Anterior cingulate cortex (tissue), 58 donors: ENCODE measurements at places on chromosomes 3 and 15.

GRCh38 chr3:57855281-57855680 is 99.2 kb downstream of the SLMAP start:
- no peak for DNase-seq

GRCh38 chr3:140614001-140614400 is 63.9 kb upstream of the TRIM42 start:
- DNase-seq, result no peak

GRCh38 chr3:51343918-51344687 is 41.0 kb upstream of the MANF start:
- no peak for DNase-seq

DNA sequence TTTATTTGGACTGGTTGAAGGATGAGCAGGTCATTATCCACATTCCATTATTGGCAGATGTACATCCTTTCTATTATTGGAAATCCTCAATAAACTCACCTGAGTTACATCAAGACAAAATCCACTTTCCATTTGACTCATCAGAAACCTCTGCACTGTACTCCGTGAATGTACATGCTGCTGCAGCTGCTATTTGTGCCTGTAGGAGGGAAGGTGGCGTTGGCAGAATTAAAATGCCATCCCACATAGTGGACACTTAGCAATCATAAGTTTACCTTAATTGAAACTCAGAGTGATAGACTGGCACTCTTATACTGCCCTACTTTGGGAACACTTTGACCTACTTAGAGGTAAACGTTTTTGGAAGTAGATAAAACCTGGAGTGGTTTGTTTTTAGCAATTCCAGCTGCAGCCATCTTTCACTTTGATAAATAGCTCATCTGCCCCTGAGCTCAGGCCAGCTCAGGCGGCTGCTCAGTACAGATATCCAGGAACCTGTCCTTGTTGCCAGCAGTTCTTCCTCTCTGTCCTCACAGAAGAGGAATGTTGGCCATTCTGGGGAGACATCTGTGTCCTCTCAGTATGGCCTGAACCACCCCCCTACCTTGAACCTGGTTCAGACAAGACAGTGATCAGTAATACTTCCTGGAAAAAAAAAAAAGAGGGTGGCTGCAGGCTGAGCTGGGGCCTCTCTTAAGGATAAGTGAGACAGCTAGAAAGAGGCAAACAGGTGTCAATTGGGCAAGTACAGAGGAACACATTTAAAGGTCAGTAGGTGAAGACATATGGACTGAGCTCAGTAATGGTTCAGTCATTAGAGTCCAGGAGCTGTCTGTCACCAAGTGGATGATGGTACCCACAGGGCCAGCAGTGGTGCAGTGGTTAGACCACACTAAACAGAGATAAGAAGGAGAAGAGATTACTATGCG is 153.4 kb upstream of the UMPS start:
- no peak for DNase-seq

DNA sequence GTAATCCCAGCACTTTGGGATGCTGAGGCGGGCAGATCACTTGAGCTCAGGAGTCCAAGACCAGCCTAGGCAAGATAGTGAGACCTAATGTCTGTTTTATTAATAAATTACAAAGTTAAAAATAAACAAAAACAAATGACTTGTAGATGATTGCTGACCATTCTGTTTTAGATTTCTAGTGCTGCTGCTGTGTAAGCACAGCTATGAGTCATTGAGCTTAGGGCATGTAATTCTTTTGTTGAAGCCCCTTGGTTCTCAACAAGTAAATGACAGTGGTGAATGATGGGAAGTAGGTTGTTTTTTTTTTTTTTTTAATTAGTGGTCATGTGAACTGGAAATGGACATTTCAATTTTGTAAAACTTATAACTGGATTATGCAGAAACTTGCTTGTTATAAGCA is 63.3 kb downstream of the LEO1 start:
- DNase-seq, result no peak

DNA sequence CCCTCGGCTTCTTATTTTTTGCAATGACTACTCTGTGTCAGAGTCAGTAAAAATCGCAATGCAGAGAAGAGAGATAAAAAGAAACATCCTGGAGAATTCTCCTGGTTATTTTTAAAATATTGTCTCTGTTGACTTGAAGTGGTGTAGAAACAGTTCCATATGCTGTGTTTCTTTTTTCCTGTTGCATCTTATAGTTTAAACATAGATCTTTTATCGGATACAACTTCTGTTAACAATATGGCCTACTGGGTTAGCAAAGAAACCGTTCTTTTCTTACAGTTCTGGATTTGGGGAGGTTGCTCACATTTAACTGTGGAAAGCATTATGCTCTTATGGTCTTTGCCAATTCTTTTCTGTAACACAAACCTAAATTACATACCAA is 769.1 kb upstream of the CFAP20DC start:
- no peak for DNase-seq

DNA sequence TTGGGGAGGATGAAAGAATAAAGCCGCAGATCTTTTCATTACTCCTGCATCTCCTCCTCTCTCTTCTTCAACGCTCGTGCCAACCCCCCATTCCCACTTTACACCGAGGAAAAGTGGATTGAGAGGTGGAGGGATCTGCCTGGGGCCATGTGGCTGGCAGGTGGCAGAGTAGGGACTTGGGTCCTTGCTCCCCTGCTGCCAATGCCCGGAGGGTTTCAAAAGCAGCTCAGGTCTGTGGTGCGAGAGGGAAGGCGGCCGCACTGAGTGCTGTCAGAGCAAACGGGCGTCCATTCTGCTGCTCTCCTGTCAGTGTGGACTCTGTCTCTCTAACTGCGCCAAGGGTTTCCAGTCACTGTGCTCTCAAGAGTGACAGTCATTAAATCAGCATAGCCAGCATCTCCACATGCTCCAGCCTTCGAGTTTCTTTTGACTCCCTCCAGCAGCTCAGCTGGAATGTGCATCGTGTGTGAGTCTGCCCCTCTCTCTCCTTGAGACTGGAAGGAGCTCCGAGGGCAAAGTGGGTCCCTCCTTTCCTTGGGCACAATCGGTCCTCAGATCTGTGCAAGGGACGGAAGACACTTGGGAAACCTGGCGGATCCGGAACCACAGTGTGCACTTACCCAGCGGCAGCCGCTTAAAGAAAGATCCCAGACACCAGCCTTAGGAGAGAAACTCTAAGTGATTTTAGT is 68.6 kb downstream of the VGLL4 start:
- no peak for DNase-seq

DNA sequence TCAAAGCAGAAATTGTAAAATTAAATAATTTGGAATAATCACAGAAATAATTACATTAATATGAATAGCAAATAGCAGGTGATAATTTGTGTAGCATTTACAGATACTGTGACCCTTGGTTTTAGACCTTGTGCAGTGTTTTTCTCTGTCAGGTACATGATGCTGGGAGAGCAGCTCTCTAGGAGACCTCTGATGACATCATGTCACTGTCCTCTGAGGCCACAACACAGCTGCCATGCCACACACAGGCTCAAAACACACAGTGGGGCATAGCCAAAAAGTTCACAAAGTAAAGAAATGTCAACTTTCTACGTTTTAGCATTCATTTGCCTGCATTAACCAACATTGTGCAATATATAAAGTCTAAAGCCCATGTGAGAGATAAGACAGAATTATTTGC is 71.8 kb upstream of the ZBTB20 start:
- no peak for DNase-seq

GRCh38 chr3:122063908-122064307 is 8.7 kb downstream of the CD86 start:
- no peak for DNase-seq

DNA sequence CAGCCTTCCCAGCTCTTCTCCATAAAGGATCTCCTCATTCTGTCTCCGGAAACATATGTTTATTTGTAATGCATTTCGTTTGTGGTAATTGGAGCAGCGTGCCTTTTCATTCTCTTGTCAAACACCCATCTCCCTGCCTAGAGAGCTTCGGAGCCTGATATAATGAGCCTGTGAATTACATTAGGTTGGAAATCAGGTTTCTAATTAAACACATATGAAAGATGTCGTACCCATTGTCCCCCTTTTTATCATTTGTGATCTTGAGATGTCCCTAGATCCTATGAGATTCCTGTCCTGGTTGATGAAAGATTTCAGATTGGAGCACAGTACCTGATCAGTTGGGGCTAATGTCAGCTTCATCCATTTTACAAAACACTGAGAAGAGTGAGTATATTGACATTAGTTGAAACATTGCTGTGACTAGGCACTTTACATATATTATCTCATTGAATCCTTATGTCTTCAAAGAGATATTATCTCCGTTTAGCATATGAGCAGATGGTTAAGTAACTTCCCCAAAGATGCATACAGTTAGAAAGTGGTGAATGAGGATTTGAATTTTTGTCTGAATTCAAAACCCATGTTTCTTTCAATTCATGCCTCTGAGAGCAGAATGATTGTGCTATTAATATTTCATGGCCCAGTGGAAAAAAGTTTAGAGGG is 23.1 kb downstream of the SYN2 start:
- DNase-seq, result no peak

DNA sequence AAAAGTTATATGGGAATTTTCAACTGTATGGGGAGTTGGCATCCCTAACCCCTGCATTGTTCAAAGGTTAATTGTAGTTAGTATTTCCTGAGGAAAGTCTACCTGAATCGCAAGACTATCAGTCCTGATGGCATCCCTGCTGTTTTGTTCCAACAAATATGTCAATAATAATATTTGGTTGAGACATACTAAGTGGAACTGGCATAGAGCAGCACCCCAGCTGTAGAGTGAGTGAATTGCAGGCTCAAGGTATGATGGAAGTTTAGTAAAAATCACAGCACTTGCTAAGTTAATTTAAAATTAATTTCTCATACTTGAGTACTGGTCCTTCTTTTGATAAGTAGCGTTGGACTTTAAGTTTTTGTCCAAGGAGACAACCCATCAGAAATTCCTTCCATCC is 18.0 kb upstream of the COMMD2 start:
- DNase-seq, result no peak

GRCh38 chr15:65926899-65927298 is 57.6 kb downstream of the RAB11A start:
- no peak for DNase-seq

DNA sequence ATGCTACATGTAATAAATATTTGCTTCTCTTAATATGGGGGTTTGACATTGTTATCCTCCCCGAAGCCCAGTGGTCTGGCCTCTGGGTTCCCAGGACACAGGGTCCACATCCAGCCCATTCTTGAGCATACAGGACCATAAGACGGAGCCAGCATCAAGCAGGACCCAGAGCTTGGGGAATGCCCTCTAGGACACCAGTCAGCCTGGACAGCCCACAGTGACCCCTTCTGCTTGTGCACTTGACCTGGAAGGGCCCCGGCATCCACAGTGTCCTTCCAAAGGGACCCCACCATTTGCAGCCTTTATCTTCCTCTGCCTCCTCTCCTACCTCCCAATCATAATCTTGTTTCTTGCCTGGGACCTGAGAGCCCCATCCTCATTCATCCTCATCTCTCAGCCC is 46.2 kb upstream of the IREB2 start:
- DNase-seq, result no peak

DNA sequence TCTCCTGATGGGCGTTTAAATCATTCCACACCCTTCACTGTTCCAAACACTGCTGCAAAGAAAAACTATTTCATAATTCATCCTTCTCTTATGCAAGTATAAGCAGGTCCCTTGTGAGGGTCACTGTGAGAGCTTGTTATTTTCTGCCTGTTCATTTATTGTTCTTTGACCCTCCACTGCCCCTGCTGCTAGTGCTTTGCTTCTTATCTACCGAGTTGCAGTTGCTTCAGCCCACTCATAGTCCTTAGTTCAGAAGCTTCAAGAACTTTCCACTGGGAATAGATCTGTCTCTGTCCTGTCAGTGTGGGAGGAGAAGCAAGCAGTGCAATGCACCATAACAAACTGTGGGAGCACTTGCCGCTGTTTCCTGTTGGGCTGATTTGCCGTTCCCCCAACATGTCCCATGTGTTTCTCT is 39.8 kb downstream of the RIOX2 start:
- DNase-seq, result no peak

DNA sequence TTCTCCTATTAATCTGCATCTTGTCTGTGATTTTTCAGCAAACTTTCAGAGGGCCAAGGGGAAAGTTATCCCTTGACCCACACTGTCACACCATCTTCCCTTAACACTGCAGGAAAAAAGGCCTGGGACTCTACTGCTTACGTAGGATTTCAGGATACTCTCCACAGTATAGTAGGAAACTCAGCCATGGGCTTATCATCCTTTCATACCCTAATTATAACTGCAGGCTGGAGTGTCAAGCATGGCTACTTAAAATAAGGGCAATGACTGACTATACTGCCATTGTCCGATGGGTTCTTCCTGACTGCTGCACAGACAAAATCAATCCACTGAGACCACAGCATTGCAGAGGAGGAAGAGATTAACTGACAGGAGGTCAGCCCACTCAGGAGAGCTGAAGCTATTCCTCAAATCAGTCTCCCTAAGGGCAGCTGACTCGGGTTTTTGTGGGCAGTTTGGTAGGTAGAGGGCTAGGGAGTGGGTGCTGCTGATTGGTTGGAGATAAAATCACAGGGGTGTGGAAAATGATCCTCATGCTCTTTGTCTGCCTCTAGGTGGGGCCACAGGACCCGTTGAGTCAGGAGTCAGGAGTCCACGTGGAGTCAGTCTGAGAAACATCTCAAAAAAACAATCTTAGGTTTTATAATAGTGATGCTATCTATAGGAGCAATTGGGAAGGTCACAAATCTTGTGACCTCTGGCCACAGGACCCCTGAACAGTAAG is 118.2 kb upstream of the STRIT1 start:
- no peak for DNase-seq

GRCh38 chr3:157520485-157521150 is 17.4 kb upstream of the VEPH1 start:
- DNase-seq, result no peak

DNA sequence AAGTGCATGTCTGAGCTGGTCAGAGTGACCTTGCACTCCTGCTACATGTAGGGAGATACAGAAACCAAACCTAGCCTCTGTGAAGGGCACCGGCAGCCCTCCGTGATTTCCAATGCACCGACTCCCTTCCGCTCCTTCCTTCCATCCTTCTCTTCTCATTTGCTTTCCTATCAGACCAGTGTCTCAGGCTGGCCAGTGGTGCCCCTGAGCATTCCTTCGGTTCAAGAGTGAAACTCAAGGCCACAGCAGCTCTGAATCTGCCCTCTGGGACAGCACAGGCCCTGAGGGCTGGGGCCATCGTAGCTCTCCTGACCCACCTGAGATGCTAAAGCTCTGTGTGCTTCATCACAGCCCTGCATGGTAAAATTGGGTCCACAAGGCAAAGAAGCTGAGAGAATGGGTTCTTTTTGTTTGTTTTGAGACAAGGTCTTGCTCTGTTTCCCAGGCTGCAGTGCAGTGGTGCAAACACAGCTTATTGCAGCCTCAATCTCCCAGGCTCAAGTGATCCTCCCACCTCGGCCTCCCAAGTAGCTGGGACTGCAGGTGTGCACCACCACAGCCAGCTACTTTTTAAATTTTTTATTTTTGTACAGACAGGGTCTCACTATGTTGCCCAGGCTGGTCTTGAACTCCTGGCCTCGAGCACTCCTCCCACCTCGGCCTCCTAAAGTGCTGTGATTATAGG is 2.3 kb upstream of the BMF start:
- no peak for DNase-seq

DNA sequence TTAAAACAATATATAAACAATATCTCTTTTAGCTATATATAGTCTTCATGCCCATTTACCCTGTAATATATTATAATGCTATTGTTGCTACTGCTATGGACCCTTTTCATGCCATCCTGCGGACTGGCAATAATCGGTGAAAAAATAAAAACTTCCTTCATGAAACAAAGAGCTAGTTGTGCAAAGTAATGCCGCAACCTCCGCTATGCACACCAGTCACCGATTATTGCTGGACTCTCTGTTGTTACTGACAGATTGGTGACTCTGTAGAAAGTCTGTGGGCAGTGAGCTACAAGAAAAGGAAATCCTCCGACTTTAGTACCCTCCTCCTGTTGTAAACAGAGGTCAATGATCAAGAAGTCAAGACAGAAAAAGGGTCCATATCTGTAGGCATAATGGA is 17.9 kb upstream of the ICE2 start:
- DNase-seq, result no peak
